Femur (tissue), 1 donor: ENCODE measurements at places on chromosomes 1 and 21.
A peak's percentile ranks its signal among the peaks of the same experiment; 100 is the strongest.

- peak; percentile 60 for DNase-seq
Observed at GRCh38 chr21:44872649-44873355, 688 bp downstream of the PTTG1IP start.

DNA sequence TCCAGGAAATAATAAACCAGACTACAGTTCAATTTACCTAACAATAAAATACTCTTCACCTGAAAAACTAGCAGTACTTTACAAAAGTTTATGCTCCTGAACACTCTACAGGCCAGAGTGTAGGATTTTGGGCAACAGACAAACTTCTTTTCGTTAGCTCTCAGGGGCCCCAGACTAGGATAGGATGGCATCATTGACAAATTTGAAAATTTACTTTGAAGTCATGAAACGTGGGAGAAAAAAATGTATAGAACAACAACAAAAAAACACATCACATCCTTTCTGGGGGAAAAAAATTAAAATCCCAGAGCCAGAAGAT lies 1.2 kb downstream of the PTP4A2 start:
- DNase-seq: no peak

DNA sequence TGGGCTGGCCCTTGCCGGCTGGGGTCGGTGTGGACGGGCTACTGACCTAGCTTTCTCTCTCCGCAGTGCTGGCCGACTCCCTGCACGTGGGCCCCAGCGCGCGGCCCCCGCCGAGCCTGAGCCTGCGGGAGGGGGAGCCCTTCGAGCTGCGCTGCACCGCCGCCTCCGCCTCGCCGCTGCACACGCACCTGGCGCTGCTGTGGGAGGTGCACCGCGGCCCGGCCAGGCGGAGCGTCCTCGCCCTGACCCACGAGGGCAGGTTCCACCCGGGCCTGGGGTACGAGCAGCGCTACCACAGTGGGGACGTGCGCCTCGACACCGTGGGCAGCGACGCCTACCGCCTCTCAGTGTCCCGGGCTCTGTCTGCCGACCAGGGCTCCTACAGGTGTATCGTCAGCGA lies 34.9 kb downstream of the PTGFRN start:
- no peak for DNase-seq

GRCh38 chr1:65791801-65792668 lies 660 bp upstream of the PDE4B start:
- no peak for DNase-seq

- no peak for DNase-seq
Observed at GRCh38 chr1:157153746-157154145, 15.6 kb upstream of the ETV3 start.

GRCh38 chr1:156804026-156804425 lies 12.6 kb downstream of the SH2D2A start:
- no peak for DNase-seq

DNA sequence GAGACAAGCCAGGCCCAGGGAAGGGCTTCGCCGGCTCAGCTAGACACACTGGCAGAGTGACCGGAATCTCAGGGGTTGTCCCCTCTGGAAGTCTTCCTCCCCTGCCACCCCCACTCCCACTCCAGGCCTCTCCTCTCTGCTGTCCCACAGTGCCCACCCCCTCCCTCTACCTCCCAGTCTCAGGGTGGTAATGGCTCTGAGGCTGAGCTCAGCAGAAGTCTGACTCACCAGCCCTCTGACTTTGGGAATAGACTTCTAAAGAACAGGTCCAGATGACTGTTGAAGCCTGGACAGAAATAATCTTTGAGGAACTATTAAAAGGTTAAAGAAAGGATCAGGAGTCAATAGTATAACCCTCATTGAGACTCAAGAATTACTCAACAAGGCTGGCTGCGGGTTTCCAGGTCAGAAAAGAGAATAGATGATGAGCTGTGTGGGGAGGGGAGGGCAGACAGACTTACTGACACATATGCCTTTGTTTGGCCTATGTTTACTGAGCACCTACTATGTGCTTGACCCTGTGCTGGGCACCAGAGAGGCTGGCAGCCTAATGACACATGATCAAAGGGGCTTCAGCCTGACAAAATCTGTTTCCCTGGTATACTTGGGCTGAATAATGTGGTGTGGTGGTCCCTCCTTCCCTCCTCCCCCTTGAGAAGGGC lies 8.2 kb downstream of the HCRTR1 start:
- no peak for DNase-seq

DNA sequence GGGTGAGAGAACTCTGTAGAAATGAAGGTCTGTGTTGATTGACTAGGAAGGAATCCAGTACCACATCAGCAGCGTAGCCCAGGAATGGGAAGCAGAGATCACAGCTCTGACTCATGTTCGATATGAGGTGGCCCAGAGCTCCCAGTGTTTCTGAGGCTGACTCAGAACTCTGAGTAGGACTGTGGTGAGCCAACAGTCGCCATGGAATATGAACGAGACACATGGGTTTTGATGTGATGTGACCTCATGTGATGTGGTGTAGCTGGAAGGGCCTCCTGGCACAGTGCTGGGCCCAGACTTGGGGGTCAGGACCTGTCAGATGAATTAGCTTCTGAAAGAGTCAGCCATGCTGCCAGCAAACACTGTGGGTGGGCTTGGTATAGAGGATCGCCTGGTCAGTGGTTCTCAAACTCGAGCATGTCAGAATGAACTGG lies 237.0 kb downstream of the MRPL39 start:
- DNase-seq: no peak

GRCh38 chr1:232562855-232563510 lies 67.0 kb downstream of the SIPA1L2 start:
- no peak for DNase-seq

- DNase-seq: peak; percentile 94
Observed at GRCh38 chr1:208030288-208031091, 119.6 kb upstream of the CD34 start.

- no peak for DNase-seq
Observed at GRCh38 chr21:28487455-28488070, 505.1 kb downstream of the LTN1 start.

DNA sequence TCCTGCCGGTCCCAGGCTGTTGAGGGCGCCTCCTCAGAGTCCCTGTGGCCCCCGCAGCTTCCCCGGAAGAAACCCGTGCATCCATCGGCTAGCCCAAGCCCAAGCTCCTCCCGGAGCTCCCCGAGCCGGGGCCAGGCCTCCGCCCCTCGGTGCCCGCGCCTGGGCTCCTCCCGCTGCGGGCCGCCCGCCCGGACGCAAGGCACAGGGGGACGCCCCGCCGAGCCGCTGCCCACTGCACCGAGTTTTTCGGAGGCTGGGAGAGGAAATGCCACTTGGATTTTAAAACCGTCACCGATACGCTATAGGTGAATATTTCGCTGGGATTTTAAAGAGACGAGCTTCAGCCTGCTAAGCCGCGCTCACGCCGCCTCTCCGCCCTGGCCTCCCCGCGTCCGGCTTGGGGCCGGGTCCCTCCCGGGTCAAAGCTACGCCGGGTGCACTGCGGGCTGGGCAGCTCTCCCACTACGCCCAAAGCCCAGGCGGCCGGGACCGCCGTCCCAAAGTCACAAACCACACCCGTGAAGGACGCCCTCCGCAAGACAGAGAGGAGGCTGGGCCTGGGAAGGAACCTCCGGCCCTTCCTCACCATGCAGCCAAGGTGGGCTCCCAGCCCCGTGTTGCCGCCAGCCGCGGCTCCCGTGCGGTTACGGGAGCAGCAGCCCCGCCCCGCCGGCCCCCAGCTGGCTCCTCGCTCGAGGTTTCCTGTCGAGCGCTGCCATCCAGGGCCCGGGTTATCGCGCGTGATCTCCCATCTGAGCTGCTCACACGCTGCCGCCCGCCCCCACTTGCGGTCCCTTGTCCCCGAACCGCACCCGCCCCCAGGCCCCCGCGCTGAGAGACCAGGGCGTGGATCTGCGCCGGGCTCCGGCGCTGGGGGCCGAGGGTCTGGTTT lies 63.2 kb downstream of the CD247 start:
- DNase-seq: peak; percentile 69

DNA sequence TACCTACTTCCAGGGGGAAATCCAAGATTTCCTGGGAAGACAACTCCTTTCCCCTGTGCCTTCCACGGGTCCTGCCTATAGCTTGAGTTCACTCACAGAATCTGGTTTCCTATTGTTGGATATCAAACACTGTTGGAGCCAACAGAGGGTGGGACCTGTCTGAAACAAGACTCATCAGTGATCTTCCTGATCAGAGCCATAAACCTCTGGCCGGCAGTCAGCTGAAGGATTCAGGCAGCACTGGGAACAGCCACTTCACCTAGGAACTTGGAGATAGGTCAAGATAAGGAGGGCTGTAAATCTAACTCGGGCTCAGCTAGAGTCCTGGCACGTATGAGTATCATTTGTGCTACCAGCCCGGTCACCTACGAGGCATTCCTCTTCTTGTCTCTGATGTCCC lies 23.3 kb downstream of the SH3BP5L start:
- no peak for DNase-seq

- no peak for DNase-seq
Observed at GRCh38 chr1:31523769-31524168, 52.5 kb upstream of the TINAGL1 start.

- DNase-seq: no peak
Observed at GRCh38 chr1:59685666-59686065, 129.1 kb upstream of the HOOK1 start.

DNA sequence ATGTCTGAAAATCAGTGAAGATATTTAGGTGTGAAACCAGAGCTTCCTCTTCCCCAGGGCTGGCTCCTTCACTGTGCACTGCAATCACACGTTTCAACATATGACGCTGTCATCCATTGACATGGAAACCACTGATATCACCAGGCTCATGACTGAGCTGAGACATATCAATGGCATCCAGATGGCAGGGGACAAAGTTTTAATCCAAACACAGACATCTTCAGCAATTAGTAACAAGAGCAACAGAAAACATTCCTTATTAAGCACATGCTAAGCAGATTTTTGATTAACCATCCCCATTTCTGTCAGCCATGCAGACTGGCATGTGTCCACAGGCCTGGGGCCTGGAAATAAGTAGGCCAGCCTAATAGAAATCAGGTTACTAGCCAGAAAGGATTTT lies 108.0 kb upstream of the ADAR start:
- no peak for DNase-seq

DNA sequence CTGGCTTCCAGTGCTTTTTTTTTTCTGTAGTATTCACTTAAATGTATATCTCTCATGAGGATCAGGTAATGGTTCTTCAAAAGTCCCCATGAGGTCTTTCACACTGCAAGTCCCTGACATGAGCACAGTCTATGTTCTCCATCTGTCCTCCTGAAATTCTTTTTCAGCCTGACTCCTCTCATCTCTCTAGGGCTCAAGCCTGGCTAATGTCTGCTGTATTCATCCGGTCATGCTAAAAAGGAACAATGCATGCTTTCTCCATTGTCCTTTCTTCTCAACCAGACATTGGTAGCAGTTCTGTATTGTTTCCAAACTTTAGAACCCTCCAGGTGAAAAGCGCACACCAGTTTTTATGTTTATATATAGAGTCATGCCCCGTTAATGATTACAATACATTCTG lies 368.3 kb upstream of the OLFM3 start:
- no peak for DNase-seq

DNA sequence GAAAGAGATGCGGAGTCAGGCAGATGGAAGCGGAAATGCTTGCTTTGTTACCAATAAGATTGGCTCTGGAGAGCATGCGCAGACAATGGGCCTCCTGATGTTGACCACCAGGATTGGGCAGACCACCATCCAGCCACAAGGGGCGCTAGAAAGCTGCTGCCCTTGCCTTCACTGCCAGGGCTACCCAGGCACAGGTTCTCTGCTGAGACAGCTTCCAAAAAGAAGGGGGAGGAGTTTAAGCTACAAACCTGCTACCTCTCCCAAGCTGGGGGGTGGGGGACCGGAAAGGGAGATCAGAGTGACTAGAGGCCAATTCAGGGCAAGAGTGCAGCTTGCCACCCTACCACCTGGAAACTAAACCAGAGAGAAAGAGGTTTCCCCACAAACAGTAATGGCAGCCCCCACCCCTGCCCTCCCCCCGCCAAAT lies 369.7 kb downstream of the RRAGC start:
- DNase-seq: no peak

DNA sequence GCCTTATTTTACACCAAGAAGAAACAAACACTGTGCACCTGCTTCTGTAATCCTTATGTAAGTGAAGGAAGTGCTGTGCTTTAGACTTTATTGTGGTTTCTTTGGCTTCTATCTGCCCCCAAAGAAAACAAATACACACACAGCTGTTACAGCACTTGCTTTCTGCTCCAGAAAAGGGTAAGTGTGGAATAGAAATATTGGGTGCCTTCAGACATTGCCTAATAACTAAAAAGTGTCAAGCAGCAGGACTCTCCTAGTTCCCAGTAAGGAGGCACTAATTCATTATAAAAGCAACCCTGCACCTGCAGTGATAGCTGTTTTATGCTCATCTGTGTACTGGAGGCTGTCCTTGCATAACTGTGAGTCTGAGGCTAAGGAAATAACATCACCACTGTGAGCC lies 23.4 kb upstream of the PRRX1 start:
- no peak for DNase-seq

DNA sequence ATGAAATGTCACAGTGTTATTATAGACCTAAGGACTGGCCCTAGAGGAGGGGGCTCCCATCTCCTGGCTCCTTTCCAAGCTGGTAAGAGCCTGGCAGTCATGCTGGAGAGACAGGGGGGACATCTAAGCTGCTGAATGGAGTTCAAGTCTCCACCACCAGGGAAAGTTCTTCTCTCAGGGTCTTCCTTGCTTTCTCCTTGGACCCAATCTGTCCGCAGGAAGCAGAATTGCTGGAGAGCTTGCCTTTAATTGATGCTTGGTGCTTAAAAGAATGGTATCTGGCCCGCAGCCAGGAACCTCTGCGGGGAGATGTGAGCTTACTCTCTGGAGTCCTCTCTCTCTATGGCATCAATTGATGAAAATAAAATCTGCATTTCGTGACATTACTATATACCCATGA lies 25.1 kb downstream of the IRF2BP2 start:
- DNase-seq: peak; percentile 64

DNA sequence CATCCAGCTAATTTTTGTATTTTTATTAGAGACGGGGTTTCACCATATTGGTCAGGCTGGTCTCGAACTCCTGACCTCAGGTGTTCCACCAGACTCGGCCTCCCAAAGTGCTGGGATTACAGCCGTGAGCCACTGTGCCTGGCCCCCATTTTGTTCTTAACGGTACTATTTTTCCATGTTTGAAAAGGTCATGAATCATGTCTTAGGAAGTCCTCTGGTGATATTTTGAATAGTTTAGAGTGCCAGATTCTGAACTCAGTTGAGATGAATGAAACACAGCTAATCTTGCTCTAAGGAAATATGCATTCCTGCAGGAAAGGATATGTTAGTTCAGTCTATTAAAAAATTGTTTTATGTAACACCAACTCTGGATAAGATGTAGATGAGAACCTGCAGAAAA lies 62.6 kb upstream of the ATP2B4 start:
- no peak for DNase-seq
